GM23248 (cell line): ENCODE measurements at places on chromosomes 12 and 14. TPM values are rescaled to one million over a fixed set of nuclear protein-coding genes. Genes with fewer than 3 reads are reported as not detected.

SSTR1 gene
- 26.7 and 27.6 TPM in 2 replicates for polyA plus RNA-seq

GRCh38 chr14:92384461-92385133 is 61.6 kb downstream of the SLC24A4 start:
- no peak for DNase-seq

DNA sequence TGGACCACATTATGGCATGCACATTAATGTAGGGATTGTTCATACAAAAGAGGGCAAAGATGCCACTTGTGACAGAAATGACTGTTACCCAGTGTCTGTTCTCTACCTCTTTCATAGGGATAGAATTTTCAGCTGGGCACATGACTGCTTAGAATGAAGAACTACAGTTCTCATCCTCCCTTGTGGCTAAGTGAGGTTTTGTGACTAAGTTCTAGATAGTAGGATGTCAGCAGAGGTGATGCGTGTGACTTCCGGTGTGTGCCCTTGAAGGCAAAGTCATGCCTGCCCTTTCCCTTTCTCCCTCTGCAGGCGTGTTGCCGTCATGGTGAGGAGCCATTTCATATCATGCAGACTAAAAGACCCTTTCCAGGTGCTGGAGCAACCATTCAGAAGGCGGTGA is 99.3 kb downstream of the CACNA1C start:
- DNase-seq: no peak

DNA sequence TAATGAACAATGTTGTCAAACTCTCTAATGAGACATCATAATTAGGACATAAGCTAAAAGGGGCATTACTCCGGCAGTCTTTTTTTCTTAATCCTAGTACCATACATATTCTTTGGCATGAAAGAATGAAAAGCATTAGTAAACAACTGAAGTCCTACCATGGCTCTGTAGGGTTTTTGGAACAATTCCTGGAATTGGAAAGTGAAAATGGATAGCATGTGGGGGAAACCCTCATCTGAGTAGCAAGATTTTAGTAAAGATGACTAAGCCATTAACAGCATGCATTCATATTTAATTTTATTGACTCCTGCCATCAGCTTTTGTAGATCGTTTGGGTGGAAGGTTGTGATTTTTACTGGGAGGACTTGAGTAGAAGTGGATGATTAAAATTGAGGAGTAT is 216.2 kb upstream of the PDZRN4 start:
- DNase-seq: no peak

DNA sequence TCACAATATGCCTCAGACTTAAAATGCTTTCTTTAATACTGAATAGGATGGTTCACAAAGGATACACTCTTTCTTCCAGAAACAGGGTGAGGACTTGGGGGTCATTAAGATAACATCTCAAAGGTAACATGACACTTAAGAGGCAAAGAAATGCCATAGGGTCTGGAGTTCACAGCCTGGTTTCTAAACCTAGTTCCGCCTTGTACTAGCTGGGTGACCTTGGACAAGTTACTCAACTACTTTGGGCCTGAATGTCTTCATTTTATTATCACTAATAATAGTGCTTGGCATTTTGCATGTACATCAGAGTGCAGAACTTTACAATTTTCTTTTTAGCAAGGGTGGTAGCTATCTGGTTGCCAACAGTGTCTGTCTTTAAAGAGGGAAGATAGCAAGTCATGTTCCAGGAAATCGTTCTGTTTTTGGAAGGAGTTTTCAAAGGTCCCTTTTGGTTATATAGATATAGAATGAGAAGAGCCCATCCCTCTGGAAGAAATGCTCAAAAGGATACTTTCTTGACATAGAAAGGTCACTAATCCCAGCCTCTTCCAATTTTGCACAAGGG is 257.8 kb downstream of the NUAK1 start:
- no peak for DNase-seq

DNA sequence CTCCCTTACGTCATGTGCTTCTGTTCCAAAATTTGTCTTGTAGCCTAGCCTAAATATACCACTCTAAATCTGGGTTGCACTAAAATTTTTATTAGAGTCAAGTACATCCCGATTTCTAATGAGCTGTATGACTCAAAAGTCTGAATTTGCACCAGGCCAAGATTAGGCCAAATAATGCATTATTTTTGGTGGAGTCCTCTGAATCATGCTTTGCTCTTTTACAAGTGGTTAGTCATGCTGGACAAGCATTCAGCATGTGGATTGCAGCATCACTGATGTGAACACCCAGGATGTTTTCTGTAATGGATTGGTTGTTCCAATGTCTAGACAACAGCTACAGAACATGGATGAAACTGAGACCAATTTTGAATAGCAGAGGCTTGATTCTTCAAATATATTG is 23.7 kb downstream of the HEBP1 start:
- peak; percentile 98 for DNase-seq
